ENCODE measurements at places on chromosomes 7 and 10.

DNA sequence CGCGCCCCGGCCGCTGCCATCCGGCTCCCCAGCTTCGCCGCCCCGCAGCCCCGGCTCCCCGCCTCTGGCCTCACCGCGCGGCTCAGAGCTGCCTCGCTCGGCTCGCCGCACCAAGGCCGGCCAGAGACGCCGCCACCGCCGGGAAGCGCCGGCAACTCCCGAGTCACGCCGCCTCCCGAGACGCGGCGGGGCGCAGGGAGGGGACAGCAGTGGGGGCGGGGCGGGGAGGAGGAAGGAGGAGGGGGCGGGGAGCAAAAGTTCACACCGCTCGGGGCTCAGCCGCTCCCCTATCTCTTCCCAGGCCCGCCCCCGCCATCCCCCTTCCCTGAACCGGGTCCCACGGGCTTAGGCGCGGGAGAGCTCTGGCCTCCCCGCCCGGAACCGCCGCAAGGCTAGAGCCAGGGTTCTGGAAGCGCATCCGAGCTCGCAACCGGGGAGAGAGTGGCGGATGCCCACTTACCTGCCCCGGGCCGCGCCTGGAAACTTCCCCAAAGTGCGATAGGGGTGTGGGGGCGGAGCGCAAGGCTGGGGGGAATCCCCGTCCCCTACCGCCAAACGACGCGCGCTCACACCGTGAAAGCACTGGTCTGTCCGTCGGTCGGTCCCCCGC, 1.0 kb downstream of the CHST15 start:
- no peak for DNase-seq

GRCh38 chr10:17866346-17866745, 57.2 kb downstream of the MRC1 start:
- no peak for DNase-seq

DNA sequence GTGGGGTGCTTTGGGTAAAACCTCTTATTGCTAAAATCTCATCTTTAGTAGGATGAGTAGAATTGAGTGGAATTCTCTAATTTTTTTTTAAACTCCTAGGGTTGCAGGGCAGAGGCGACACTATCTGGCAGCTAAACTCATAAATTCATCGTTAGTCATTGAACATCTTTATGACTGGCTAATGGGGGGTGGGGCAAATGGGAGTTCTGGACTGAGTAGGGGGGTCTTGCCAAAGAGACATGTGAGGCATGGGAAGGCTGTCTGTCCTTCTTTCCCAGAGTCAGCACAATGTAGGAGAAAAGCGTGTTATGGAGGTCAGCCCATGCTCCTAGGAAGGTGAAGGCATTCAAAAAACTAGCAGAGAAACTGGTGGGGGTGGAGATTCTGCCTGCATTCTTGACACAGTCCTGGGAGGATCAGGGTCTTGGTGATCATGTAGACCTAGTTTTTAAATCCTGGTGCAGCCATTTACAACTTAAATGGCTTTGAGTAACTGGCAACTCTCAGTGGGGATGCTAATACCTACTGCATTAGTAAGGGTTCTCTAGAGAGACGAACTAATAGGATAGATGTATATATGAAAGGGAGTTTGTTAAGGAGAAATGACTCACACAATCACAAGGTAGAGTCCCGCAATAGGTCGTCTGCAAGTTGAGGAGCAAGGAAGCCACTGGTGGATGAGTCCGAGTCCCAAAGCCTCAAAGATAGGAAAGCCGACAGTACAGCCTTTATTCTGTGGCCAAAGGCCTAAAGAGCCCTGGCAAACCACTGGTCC, 47.7 kb downstream of the EMX2 start:
- no peak for DNase-seq

DNA sequence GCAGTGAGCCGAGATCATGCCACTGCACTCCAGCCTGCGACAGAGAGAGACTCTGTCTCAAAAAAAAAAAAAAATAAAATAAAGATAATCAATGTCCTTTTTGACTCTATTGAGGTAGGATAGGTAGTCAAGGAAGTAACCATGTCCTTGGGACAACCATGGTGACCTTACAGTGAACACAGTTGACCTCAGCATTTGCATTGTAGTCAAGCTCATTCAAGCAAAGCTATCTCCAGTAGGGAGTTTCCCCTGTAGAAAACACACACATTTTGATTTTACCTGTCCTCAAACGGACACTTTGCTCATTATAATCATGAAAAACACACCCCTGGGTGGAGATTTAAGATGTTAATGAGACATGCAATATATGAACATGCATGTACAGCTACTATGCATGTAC, 171.7 kb downstream of the KIF20B start:
- DNase-seq: no peak

DNA sequence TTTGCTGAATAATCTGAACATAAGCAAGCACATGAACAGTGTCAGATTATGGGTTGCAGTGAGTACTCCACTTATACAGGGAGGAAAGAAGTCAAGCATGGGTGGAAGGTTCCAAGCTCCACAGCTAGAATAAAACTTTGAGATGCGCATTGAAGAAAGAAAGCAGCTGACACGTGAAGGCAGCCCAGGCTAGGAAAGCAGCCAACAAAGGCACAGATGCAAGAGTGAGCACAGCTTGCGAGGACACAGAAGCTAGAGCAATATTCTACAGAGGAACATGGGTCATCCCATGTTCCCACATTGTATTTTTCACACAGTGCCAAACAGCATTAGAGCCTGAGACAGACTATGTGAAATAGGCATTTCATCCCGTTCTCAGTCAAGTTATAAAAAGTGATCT, 194.6 kb upstream of the TBX20 start:
- no peak for DNase-seq

DNA sequence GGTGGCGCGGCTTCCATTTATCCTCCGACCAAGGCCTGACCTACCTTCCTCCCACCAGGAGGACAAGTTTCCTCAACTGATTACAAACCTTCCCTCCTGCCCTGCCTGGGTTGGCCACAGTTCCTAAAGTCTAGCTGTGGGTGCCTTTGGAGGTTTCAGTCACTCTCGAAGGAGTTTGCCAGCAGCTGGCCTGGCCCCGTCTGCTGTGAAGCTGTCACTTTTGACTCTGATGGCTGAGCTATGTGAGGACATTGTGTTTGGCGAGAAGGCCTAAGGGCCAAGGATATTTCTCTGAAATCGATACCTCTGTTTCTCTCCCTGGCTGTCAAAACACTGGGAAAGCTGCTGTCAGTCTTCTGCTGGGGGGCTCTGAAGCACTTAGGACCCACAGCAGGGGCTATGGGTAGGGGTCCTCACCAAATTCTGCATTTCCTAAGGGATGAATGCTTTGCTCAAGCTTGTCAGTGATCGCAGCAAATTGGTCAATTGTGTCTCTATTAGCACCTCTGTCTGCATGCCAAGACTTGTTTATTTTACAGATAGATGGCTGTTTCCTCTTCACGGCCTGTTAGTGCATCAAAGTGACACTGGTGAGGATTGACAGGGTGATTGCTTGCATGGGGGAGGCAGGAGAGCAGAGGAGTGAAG, 31.9 kb upstream of the SAMD8 start:
- DNase-seq: no peak

DNA sequence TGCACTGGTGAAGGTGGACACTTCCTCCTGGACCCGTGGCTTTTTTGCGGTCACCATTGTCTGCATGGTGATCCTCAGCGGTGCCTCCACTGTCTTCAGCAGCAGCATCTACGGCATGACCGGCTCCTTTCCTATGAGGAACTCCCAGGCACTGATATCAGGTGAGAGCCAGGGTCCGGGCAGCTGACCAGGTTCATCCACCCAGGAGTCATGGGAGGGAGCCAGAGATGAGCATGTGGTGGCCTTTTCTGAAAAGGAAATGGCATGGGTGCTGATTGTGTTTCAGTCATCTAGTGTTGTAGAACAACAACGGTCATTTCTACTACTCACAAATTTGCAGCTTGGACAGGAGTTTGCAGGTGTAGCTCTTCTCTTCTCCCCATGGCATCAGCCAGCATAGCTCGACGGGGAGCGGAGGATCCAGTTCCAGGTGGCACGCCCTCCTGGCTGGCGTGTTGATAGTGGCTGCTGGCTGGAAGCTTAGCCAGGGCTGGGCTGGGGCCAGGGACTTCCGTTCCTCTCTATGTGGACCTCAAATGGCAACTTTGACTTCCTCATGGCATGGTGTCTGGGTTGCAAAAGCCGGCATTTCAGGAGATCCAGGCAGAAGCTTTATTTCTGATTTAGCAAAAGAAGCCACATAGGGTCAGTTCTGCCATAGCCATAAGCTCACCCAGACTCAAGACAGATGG, 32.7 kb downstream of the SLC29A3 start:
- DNase-seq: no peak

GRCh38 chr10:60352105-60352504, 37.6 kb downstream of the ANK3 start:
- DNase-seq: no peak

DNA sequence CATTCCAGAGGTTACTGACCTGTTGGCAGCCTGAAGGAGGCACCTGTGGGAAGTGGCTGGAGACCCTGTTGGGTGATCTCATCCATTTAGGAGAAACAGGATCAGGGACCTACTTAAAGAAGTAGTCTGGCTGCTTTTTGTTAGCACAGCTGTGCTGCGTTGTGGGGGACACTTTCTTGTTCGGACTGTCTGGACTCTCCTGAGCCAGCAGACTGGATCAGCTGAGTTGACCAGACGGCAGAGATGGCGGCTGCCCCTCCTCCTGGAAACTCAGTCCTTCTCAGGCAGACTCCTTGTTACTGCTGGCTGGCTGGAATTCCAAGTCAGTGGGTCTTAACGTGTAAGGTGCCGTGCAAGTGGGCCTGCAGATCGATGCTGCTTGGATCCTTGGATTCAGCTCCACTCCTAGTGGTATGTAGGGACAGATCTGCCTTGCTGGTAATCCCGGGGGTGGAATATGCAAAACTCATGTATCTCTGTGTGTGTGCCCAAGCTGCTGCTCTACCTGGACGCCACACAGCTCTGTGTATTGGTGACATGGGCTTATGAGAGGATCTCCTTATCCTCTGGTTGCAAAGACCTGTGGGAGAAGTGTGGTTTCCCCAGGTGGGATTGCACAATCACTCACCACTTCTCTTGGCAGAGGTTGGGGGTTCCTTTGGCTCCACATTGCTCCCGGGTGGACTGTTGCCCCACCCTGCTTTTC, 87.3 kb downstream of the CCSER2 start:
- DNase-seq: no peak

DNA sequence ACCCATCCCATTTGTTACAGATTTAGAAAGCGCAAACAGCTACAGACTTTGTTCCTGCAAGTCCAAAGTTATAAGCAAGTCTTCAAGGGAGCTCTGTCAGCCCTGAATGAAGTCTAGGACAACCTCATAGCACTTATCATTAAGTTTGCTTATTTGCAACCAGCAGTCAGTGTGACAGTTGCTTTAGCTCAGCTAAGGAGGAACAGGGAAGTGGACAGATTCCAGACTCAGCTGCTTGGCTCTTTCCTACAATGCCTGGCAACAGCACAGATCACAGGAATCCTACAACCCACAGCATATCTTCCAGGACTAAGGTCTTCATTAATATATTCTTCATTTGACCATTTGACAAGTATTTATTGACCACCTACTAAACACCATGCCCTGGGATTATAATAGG, 17.4 kb upstream of the KIF5B start:
- no peak for DNase-seq

DNA sequence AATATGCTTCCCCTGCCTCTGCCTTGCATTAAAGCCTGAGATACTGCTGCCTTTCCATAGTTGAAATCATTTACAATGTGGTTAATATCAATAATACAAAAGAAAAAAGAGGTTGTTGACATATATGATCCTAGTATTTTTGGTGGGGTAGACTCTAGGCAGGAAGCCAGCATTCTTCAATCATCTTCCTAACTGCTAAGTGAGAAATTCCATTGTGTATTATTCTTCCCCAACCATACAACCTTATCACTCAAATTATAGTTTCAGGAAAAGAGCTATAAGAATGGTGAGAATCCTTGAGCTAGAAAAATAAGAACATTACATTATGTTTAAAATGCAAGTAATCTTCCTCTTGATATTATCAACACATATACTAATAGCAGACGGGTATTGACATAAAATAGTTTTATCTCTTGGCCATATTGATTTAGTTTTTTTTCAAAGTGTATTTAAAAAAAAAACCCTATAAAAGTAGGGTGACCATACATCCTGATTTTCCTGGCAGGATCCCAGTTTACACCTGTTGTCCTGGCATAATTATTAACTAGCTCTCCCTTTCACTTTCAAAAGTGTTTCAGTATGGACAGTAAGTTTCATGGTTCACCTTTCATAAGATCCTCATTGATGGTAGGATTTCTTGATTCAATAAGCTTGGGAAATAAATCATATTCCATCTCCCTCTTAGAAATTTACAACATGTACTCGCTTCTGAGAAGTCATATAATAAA, 33.4 kb upstream of the WASL start:
- DNase-seq: no peak

GRCh38 chr10:79310200-79310865, 36.9 kb upstream of the PPIF start:
- DNase-seq: no peak

GRCh38 chr7:114879554-114879953, 42.3 kb upstream of the MDFIC start:
- no peak for DNase-seq

DNA sequence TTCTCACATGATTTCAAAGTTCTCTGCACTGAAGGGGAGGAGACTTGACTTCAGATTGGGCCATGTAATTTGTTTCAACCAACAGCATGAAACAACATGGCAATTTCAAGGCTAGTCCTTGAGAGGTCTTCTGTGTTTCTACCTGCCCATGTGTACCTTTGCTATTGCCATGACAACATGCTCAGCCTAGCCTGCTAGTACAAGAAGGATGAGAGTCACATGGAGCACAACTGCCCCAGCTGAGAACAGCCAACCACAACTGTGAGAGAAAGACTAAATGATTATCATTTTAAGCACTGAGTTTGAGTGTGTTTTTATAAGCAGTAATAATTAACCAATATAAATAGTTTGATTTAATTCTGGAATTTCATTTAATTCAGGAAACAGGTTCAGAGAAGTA, 41.9 kb downstream of the ANKMY2 start:
- DNase-seq: no peak

GRCh38 chr7:138245216-138245615, 169.0 kb downstream of the AKR1D1 start:
- DNase-seq: no peak

All from T follicular helper cell (primary cell).